Activated naive CD4-positive, alpha-beta T cell (primary cell): ENCODE measurements at places on chromosomes 3 and 15.

GRCh38 chr15:71455107-71455506 is 339.8 kb downstream of the THSD4 start:
- no peak for DNase-seq

DNA sequence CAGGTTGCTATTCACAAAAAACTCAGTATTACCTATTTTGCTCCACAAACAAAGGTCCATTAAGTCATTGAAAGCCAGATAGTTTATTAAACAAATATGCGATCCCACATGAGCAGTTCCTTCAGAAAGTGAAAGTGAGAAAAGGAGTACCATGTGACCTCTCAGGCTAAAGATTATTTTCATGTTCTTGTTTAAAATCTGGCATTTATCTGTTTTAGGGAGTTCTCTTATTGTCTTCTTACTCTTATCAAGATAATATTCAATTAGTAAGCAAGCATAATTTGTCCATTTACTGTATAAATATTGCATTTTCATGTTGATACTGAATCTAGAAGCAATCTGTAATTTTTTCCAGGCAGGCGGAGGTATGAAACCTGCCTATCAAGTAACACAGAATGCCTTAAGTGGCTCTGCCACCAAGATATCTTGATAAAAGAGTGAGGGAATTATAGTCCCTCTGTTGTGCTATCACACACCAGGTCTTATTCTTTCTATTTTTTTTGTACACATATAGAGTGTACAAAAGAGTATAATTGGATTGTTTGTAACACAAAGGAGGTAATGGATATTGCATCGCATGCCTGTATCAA is 20.1 kb upstream of the PLSCR5 start:
- no peak for DNase-seq

DNA sequence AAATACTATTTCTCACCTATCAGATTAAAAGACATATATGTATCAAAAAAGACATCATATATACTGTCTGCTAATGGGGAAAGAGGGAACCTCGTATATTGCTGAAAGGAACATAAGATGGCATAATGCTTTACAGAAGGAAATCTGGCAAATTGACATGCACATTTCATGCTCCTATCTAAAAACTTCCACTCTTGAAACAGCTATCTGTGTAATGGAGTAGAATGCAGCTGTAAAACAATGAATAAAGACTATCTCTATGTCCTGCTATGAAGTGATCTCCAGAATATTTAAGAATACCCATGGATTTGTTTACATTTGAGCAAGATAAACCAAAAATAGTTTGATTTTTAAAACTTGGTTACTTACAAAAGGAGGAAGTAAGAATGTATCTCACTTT is 107.4 kb downstream of the TBL1XR1 start:
- DNase-seq: no peak

GRCh38 chr3:104133630-104134029 is 1233.1 kb upstream of the ALCAM start:
- DNase-seq: no peak

DNA sequence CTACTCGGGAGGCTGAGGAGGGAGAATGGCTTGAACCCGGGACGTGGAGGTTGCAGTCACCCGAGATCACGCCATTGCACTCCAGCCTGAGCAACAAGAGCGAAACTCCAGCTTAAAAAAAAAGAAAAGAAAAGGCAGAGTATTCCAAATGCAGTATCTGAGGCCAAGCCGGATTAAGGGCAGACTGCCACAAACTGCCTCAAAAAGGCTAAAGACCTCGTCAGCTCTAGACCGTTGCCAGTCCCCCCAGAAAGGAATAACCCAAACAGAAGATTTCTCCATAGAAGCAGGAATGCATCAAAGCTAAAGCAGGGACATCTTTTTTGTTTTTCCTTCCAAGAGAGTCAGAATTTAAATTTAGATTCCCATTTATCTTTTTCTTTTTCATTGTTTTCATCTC is 72.9 kb downstream of the TM4SF4 start:
- DNase-seq: no peak

- no peak for DNase-seq
These were observed 56.5 kb downstream of the MCTP2 start for GRCh38 chr15:94287794-94288246.

- DNase-seq: no peak
These were observed 28.2 kb downstream of the FLNB start for GRCh38 chr3:58036293-58037032.

GRCh38 chr3:64694114-64694513 is 6.3 kb upstream of the ADAMTS9 start:
- no peak for DNase-seq

- no peak for DNase-seq
These were observed 304.8 kb upstream of the CTDSPL start for GRCh38 chr3:37556789-37557301.
